ENCODE measurements at places on chromosomes 6 and 20. TPM values are rescaled to one million over a fixed set of nuclear protein-coding genes. Genes with fewer than 3 reads are reported as not detected.

KHDC1L gene
- not detected for total RNA-seq

PI16 gene
- total RNA-seq: not detected

THBD gene
- total RNA-seq: 1.4 TPM

CENPB gene
- 81.5 TPM for total RNA-seq

EDN1 gene
- total RNA-seq: 23.2 TPM

COL12A1 gene
- 37.5 TPM for total RNA-seq

KCNK16 gene
- not detected for total RNA-seq

- no peak for DNase-seq
Measured at GRCh38 chr20:47768016-47768824, 17.1 kb downstream of the SULF2 start.

DNA sequence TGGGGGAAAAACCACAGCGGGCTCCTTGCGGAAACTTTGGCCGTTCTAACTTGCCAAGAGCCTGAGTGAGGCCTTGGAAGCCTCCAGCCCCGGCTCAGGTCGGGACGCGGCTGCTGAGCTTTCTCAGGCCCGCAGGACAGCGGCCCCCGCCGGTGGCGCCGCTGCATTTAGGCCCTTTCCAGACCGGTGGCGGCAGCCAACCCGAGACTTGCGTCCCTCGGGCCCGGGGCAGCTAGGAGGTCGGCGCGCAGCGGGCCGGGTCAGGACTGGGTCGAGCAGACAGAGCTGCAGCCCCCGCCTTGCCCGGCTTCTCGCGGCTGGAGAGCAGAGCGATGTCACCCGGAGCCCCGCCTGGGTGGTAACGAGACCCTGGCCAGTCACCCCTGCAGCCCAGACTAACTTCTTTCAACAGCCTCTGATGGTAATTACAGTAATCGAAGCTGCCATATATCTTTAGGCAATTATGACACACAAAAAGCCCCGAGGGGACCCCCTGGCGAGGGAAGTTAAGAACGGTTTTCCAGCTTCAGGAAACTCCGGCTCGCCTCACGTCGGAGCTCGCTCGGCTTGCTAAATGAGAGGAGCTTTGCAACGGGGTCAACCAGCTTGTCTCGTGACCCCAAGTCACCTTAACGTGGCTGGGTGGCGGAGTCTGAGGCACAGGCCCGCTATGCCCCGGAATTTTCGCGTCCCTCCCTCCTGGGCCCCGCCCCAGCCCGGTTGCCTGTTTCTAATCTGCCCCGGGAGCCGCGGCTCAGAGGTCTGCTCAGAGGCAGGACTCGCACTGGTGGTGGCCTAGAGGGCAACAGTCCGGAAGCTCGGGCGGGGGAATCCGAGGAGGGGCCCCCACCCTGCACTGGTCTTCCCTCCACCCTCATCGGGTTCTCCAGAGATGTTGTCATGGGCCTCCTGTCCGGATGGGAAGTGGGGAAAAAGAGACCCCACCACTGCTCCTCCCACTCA lies 3.0 kb downstream of the NR2E1 start:
- DNase-seq: no peak

GRCh38 chr20:56702931-56703840 lies 74.1 kb downstream of the TFAP2C start:
- no peak for DNase-seq

DNA sequence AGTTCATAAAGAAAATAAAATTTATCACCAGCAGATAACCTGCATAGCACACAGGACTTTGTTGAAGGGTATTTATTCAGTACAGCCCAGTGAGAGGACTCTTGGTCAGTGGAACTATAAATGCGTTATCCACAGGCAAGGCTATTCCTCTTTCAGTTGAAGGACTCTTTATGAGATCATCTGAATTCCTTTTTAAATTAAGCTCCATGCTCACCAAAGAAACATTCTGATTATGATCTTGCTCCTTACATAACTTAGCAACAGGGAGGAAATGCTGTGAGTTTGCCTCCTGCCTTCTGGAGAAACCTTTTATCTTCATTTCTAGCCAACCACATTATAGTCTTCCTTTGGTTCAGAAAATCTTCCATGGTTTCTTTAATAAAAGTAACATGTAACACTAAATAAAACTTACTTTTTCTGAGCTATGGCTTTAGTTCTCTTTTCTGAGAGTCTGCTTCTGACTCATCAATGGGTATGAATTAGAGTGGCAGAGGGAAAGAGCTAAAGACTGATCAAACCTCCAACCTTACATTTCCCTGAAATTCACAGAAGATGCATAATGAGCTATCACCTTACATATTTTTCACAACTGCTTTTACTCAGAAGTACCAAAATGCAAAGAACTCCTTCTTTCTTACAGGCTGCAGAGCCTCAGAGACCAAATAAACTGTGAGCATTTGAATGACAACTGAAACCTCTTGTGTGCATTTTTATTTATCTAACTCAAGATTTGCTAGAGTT lies 267.2 kb downstream of the ADGRG6 start:
- no peak for DNase-seq

GRCh38 chr20:35617397-35618262 lies 2.0 kb downstream of the SPAG4 start:
- DNase-seq: peak; percentile 75

DNA sequence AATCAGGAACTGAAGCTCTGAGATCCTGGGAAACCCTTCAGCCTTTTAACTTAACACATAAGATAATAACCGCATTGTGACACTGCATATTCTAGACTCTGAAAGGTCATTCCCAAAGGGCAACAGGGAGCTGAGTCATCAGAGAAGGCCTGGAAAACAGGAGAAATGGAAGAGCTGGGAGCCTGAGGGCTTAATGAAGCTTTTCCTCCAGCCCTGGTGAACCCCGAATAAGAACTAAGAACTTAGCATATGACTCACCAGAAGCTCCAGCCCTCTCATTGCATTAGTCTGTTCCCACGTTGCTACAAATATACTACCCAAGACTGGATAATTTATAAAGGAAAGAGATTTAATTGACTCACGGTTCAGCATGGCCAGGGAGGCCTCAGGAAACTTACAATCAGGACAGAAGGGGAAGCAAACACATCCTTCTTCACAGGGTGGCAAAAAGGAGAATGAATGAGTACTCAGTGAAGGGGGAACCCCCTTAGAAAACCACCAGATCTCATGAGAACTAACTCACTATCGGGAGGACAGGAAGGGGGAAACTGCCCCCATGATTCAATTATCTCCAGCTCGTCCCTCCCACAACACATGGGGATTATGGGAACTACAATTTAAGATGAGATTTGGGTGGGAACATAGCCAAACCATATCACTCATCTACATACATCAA lies 648.5 kb downstream of the TFAP2A start:
- peak; percentile 44 for DNase-seq

- peak; percentile 87 for DNase-seq
Measured at GRCh38 chr20:53828682-53829254, 235.1 kb upstream of the ZNF217 start.

GRCh38 chr20:34948030-34948429 lies 7.6 kb downstream of the GSS start:
- no peak for DNase-seq

DNA sequence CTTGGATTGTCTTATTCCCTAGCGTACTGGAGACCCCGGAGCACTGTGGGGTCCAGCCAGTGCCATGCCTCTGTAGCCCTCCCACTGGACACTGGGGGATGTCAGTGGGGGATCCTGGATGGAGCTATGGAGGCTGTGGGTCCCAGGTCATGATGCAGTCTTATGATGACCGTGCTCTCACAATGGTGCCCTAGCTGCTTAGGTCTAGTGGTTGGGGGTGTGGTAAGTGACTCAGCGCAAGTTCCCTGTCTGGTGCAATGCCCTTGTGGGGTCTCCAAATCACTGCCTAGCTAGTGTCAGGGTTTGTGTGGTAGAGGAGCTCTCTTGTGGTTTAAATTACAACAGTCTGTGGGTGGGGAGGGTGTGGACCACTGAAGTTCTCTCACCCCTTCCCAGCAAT lies 135.4 kb downstream of the CDC5L start:
- no peak for DNase-seq

DNA sequence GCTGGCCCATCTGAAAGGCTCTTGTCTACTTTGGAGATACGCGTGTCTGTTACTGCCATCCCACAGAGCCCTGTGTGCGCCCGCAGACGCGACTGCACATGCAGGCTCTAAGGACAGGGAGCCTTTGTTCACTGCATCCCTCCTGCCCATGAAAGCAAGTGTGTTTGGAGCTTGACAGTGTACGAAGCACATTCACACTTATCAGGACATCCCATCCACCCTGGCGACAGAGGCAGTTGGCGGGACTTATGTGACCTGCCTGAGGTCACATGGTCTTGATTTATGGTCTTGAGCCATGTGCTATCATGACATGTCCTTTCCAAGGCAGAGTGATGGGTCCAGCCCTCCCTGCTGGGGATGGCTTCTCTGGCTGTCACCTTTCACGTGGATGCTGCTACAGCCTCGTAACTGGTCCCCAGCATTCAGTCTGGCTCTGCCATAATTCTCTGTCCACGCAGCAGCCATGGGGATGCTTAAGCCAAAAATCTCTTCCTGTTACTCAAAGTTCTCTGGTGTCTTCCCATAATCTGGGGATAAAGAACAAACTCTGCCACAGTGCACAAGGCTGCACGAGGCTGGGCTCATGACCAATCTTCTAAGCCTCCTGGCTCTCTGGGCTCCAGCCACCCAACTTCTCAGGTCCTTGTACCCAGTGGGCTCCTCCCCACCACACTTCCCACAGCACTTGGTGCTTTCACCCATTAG lies 36.3 kb upstream of the FAM83D start:
- DNase-seq: no peak

- DNase-seq: no peak
Measured at GRCh38 chr20:46101957-46102356, 12.2 kb upstream of the NCOA5 start.

GRCh38 chr20:19880256-19881079 lies 122.4 kb downstream of the RIN2 start:
- no peak for DNase-seq

- no peak for DNase-seq
Measured at GRCh38 chr6:154478701-154479060, 31.8 kb downstream of the CNKSR3 start.

DNA sequence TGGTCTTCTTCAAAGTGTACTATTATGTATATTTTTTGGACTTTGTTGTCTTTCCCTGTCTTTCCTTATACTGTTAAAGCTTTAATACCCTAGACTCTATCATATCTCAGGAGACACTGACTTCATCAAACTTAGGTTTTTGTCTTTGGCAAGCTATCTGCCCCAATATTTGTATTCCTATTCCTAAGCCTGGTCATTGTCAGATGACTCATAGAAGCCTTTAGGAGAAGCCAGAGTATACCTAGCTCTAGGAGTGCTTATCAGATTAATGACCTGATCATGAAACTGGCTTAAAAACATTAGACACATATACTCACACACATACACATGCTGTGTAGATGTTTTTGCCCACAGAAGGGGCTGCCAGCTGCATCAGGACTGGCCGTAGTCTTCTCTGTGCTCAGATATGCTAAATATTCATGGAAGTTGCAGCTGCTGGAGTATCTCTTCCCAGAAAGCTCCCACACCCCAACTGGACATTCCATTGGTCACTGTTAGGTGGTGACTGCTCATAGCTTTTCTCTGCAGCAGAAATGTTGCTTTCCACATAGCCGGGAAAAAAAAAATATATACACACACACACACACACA lies 102.0 kb downstream of the ANKS1A start:
- no peak for DNase-seq

DNA sequence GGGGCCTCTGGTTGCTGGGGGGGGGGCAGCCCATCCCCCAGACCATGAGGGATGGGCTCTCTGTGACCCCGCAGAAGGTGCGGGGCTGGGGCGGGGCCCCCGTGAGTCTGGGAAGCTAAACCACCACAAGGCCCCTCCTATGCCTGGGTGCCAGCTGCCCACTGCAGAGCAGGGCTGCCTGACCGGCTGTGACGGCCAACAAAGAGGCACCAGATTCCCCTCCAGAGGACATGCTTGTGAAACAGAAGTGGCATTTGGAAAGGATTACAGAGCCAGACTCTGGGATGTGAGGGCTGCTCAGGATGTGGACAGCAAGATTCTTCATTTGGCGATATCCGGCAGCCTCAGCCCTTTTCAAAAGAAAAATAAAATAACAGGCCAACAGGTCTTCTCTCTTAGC lies 16.5 kb upstream of the NTSR1 start:
- DNase-seq: no peak

DNA sequence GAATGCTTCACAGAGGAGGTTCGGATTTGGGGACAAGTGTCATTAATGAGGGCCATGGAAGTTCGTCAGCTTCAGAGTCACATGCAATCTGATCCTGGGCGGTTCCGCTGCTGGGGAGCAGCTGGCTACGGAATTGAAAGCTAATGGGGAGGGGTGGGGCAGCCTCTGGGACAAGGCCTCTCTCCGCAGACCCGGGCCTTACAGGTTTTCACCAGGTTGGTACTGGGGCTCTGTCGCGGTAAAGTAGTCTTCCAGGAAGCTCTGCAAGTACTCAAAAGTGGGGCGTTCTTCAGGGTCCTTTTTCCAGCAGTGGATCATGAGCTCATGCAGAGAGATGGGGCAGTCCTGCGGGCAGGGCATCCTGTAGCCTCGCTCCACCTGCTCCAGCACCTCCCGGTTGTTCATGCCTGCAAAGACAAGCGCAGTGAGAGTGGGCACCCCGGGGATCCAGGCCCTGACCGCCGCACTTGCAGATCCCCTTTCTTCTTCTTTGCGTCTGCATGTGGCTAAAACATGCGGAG lies 55.9 kb upstream of the TRAF3IP2 start:
- no peak for DNase-seq

DNA sequence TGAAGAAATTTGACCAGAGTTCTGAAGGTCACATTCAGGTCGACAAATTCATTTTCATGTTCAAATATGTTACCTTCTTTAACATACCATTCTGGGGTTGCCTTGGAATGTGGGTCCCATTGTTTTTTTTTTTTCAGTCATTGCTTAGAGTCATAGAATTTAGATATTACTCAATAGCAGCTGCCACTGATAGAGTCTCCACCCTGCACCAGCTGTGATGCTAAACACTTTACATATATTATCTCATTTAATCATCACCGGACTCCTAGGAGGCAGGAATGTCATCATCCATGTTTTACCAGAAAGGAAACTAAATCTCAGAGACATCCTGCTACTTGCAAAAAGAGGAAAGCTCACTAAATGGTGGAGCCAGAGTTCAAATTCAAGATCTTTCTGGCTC lies 204.7 kb downstream of the ESR1 start:
- no peak for DNase-seq
